ENCODE measurements at places on chromosomes 13 and 19.

DNA sequence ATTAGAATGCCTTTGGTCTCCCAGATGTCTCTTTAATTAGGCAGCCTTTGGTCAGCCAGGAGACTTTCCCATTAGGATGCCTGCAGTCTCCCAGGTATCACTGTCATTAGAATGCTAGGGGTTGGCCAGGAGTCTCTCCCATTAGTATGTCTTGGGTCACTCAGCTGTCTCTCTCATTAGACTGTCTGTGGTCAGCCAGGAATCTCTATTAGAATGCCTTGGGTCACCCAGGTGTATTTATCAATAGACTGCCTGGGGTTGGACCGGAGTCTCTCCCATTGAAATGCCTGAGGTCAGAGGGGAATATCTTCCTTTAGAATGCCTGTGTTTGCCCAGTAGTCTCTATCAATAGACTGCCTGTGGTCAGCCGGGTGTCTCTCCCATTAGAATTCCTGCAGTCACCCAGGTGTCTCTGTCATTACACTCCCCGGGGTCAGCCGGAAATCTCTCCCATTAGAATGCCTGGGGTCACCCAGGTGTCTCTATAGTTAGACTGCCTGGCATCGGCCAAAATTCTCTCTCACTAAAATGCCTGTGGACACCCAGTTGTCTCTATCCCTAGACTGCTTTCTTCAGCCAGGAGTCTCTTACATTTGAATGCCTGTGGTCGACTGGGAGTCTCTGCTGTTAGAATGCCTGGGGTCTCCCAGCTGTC, 1460.3 kb downstream of the UQCRFS1 start:
- DNase-seq = no peak

- no peak for DNase-seq
Measured at GRCh38 chr13:74017301-74018061, 116.7 kb downstream of the KLF12 start.

GRCh38 chr13:84400706-84401105, 518.4 kb upstream of the SLITRK1 start:
- no peak for DNase-seq

DNA sequence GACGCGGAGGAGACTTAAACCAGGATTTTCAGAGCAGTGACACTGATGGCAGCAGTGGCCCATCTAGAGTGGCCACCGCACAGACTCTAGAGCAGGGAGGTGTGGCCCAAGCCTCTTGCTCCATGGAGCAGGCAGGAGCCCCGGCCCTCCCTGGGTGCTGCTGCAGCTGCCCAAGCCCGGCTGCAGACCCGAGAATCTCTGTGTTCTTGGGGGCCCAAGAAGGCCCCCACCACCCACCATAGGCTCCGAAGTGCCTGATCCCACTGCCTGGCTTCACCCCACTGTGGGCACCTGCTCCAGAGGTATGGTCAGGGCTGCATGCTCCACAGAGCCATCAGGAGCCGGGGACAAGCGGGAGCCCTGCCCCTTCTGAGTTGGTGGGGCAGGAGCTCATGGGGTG, 36.1 kb downstream of the CEP89 start:
- DNase-seq = no peak

DNA sequence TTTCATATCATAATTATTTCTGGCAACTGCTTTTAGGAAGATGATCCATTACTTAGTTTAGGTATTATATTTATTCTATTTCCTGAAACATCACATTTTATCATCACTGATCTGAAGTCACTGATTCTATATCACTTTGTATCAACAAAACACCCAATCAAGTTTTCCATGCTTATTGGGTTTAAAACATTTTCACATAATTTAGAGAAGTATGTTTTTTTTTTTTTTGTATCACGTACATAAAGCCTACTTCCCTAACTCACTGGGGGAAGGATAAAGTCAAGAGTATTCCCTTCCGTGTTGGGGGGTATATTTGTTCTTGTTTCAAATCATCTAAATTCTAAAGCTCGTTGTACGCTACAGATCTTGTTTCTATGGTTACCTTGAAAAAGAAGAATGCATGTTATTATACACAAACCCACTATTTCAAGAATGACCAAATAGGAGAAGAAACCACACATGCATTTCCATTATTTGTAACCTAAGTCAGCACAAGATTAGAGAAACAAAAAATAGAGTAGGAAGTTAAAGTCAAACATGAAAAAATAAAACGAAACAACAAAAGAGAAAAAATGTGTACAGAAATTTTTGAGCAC, 637.2 kb upstream of the MIR17HG start:
- DNase-seq = no peak

DNA sequence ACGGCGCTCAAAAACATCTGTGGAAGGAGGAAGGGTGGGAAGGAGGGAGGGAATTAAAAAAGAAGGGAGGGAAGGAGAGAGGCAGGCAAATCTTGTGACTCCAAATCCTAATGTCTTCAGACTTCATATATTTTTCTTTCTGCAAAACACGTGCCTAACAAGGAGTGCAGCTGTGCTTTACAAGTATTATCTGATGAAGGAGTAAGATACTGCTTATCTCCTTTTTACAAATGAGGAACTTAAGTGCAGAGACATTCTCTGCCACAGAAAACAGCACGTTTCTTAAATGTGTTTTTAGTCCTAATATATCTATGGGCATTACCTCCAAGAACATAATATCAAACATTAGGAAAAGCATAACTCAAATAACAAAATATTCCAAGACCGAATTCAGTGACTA, 6.5 kb downstream of the FLT3 start:
- no peak for DNase-seq

DNA sequence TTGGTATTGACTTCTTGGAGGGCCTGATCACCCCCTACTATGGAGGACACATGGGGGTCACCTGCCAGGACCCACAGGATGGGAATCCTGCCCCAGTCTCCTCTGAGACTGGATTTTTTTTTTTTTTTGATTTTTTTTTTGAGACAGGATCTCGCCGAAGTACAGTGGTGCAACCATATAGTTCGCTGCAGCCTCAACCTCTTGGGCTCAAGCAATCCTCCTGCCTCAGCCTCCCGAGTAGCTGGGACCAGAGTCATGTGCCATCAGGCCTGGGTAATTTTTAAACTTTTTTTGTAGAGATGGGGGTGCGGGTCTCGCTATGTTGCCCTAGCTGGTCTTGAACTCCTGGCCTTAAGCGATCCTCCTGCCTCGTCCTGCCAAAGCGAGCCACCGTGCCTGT, 14.2 kb upstream of the ADGRE5 start:
- DNase-seq = no peak

DNA sequence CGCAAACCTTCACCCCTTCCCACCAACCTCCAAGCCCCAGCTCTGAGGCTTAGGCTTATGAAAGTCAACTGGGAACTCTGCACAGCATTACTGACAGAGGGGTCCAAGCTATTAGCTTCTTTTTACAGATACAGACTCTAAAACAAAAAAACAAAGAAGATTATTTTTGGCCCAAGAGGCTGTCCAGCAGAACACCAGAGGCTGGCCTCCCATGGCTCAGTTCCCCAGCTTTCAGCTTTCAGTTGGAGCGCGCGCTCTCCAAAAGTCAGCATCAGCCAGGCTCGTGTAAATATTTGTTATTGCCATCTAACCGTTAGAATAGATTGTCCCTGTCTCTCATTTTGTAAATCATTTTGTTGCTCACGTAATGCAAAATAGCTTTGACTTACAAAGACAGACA, 58.4 kb downstream of the ZIC5 start:
- no peak for DNase-seq

DNA sequence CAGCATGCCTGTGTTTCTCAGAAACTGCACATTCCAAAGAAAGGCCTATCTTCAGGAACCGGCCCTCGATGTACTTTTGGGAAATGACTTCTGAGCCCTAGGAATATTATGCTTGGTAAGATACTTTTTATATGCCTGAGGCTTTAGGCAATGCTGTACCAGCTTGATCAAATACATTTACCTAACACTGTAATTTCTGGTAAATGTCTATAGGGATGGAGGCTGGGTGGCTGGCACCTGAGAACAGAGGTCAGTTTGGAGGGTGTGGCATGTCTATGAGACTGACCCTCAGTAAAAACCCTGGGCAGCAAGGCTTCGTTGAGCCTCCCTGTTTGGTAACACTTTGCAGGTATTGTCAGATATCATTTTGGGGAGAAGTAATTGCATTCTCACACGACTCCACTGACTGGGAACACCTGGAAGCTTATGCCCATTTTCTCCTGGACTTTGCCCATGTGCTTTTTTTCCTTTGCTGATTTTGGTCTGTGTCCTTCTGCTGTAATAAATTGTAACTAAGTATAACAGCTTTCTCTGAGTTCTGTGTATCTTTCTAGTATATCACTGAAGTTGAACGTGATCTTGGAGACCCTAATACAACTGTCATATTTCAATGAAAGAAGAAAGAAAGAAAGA, 1339.1 kb downstream of the OLFM4 start:
- no peak for DNase-seq

- DNase-seq = no peak
Measured at GRCh38 chr13:46679369-46680120, 117.4 kb downstream of the ESD start.

- DNase-seq = no peak
Measured at GRCh38 chr19:38665219-38665931, 17.9 kb downstream of the ACTN4 start.

- DNase-seq = no peak
Measured at GRCh38 chr19:55391191-55391670, 5.5 kb downstream of the RPL28 start.

DNA sequence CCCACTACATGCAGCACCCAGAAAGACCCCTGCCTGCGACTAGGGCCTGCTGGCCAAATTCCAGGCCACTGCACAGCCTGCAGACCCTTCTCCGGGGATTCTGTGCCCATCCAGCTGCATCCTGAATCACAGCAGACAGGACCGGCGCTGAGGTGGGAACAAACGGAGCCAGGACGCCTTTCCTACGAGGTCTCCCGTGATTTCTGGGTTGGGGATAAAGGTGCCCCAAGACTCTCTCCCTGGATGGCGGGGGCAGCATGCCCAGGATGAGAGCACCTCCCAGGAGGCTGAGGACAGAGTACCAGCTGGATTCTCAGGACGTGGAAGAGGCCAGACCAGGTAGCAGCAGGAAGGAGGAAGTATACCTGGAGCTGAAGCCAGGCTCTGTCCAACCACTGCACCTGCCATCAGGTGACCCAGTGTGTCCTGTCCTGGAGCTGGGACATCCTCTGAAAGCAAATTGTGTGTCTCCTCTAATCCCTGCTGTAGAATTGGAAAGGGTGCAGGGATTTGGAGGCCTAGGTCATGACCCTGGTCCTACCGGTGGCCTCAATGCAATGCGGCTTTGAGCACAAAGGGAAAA, 3.4 kb upstream of the FUT5 start:
- DNase-seq = no peak

- DNase-seq = no peak
Measured at GRCh38 chr19:5186293-5187050, 154.1 kb downstream of the PTPRS start.

- DNase-seq = no peak
Measured at GRCh38 chr13:50162001-50162400, 146.8 kb downstream of the KCNRG start.

DNA sequence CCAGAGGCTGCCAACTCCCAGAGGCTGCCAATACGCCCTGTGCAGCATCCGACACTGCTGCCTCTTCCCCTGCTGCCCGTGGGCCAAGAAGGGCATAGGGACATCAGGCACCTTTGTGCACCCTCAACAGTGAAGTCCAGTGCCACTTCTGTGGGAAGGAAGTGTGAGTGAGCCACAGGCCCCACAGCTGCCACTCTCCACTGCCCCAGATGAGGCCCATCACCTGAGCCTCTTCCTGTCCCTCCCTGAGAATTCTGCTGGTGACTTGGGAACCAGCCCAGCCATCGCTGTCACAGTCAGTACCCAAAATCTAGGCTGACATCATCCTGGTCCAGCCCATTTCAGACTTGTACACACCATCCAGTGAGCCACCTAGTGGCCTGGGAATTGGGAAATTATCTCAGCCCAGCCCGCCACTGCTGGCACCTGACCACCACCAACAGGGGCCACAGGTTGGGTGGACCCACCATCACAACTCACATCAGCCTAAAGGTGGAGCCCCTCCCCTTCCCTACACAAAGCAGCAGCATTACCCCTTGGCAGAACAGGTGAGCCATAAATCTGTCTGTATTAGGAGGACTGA, 733.9 kb upstream of the KLHL1 start:
- DNase-seq = no peak

DNA sequence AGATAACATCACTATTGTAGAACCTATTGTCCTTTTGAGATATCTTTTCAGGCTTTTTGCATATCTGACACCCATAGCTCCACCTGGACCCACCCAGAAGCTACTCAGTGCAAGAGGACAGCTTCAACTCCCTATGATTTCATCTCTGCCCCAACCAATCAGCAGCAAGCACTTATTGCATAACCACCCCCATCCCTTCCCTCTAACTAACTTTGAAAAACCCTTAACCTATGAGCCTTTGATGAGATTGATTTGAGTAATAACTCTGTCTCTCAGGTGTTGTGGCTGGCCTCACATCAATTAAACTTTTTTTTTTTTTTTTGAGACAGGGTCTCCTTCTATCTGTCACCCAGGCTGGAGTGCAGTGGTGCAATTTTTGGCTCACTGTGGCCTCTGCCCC, 13.4 kb upstream of the MTRF1 start:
- DNase-seq = no peak

GRCh38 chr19:50425581-50425980, 6.8 kb downstream of the SPIB start:
- DNase-seq = no peak

GRCh38 chr19:5696196-5697021, 6.3 kb downstream of the RPL36 start:
- no peak for DNase-seq

GRCh38 chr13:35964011-35964862, 166.9 kb downstream of the DCLK1 start:
- DNase-seq = no peak

GRCh38 chr19:52211926-52212571, 22.2 kb downstream of the PPP2R1A start:
- no peak for DNase-seq

DNA sequence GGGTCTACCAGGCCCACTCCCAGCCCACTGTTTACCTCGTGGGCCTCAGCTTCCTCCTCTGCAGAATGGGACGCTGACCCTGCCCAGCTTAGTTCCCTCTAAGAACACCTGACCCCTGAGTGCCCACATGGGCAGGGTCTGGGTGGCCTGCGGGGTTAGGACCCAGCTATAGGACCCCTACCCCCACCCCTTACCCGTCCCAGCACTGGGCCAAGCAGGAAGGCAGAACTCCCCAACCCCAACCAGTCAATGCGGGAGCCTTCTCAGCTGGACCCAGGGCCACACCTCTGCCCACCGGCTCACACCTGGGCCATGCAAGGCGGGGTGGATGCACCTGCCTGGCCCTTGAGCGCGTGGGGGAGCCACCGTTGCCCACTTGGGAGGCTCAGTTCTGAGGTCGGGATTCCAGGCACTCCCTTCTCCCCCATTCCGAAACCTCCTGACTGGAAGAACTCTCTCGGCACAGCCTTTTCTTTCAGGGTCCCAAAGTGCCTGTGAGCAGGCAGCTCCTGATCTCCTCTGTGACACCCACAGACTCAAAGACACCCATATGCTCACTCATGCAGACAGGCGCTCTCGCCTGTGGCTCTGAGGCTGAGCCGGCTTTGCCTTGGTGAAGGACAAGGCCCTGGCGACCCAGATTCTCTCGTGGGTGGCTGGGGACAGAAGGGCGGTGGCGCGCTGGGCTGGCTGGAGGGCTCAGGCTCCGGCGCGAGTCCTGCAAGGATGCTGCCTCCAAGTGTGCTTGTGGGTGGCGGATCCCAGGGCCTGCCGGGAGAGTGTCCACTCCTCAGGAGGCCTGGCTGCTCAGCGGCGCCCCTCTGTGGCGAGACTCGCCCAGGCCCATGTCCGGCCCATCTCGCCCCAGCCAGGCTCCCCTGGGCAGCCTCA, 27.9 kb upstream of the PARP4 start:
- no peak for DNase-seq

- DNase-seq = no peak
Measured at GRCh38 chr13:22141716-22142115, 470.8 kb downstream of the FGF9 start.

GRCh38 chr19:12052497-12053169, at the start of gene ZNF878:
ZNF878 (minus strand) TSS chr19:12052961; CDS start chr19:12052801, 160 bp downstream.
- DNase-seq = peak; percentile 66
